ENCODE measurements at places on chromosomes 6 and 20. TPM values are rescaled to one million over a fixed set of nuclear protein-coding genes. Genes with fewer than 3 reads are reported as not detected.
A peak's percentile ranks its signal among the peaks of the same experiment; 100 is the strongest.

DNA sequence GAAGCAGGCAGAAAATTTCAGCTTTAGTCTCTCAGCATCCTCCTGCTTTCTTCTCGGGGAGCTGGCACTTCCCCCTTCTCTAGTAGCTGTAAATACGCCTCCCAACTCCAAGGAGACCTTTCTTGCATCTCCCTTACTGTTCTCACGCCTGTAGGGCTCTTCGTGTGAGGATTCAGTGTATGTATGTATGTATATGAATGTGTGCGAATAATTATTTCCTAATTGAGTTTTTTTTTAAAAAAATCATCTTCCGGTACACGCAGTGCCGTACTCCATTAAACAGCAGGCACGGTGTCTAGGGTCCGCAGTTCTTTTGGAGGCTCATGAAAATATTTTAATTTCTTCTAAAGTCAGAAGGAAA is 85.4 kb downstream of the HFE start:
- H3K4me3 ChIP-seq = peak overlapping the region; percentile 56
- peak; percentile 85 for DNase-seq
- no peaks in the 10 kb centered on the region for H3K27me3 ChIP-seq
- H3K4me1 ChIP-seq = peaks cover 3% of the 10 kb centered on the region

- H3K4me3 ChIP-seq = no peak overlapping the region
- DNase-seq = no peak
- peaks cover 64% of the 10 kb centered on the region for H3K36me3 ChIP-seq
- no peaks in the 10 kb centered on the region for H3K4me1 ChIP-seq
- no peaks in the 10 kb centered on the region for H3K27me3 ChIP-seq
Observed at GRCh38 chr6:36969240-36969691, 14.7 kb downstream of the PI16 start.

DNA sequence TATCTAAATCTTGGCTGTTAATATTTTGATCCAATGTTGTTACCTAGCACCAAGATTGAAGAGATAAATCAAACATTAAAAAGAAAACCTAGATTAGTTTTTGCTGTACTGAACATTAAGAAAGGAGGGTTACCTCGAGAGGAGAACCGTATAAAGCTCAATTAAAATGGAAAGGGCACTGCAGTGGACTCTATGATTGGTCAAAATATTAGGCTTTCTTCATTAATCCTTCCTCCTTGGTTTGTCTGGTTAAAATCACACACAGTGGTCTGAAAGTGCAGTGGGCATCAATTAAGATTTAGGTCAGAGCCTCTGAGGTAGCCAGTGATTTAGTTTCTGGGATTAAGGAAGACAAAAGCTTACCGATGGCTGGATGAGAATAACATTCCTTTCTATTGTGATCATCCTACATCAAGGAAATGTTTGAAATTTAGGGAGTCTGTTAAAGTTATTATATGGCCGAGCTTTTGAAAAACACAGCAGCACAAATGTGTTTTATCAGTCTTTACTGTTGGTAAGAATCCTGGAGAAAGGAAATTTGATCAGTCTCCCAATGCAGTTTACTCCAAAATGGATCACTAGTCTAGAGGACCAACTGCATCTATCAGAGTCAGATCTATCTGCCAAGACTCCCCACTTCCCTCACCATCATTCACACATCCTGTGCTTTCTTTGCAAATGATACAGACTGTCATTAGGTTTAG is 134.6 kb upstream of the NEDD9 start:
- H3K27me3 ChIP-seq = no peaks in the 10 kb centered on the region
- H3K36me3 ChIP-seq = no peaks in the 10 kb centered on the region
- no peak for DNase-seq
- no peak overlapping the region for H3K4me3 ChIP-seq
- peaks cover 5% of the 10 kb centered on the region for H3K4me1 ChIP-seq
- H3K27ac ChIP-seq = peak overlapping the region; percentile 80

DNA sequence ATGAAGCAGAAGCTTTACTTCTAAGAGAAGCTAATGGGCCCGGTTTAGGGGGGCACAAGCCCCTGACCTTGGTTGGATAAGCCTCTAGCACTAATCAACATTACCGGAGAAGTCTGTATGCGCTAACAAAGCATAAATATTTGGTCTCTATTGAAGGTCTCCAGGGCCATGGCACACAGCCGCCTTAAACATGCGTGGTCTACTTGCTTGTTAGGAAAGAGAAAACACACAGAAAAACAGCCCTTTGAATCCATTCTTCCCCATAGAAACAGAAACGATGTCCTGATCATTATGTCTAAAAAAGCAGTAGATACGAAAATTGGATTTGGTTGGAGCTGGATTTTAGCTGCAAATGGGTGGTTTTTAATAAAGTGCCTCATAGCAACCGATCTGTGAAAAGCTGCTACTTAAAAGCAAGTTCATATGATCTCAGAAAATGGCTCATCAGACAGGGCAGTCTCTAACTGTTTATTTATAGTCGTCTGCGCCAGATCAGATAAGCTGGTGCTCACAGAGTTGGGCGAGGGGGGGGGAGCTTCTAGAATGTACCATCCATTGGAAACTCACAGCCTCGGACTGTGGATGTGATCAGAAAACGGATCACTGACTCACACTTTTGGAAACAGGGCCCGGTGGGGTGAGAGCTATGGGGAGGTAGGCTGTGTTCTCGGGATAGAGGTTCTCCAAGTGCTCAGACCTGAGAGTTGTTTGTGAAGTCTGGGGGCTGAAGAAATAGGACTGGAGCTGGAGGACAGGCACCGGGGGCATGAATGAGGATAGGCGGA is 35.3 kb upstream of the APCDD1L start:
- H3K36me3 ChIP-seq = no peaks in the 10 kb centered on the region
- peaks cover 75% of the 10 kb centered on the region for H3K4me1 ChIP-seq
- peaks cover 2% of the 10 kb centered on the region for H3K27me3 ChIP-seq

GRCh38 chr20:62342910-62343309 is 24.2 kb downstream of the LAMA5 start:
- peaks cover 4% of the 10 kb centered on the region for H3K36me3 ChIP-seq
- no peaks in the 10 kb centered on the region for H3K27me3 ChIP-seq
- H3K4me3 ChIP-seq = no peak overlapping the region
- H3K4me1 ChIP-seq = no peaks in the 10 kb centered on the region

GRCh38 chr6:84218091-84218490 is 9.4 kb downstream of the CEP162 start:
- no peak overlapping the region for H3K4me3 ChIP-seq
- no peaks in the 10 kb centered on the region for H3K27me3 ChIP-seq
- H3K4me1 ChIP-seq = no peaks in the 10 kb centered on the region
- DNase-seq = no peak
- H3K36me3 ChIP-seq = no peaks in the 10 kb centered on the region

GRCh38 chr20:62642051-62642665 is at the start of gene SLCO4A1:
Gene SLCO4A1, plus strand, starts transcription at chr20:62642503. Its CDS starts 13,952 bp downstream, at chr20:62656455.
- peak within 1 kb of the TSS; percentile 71 for H3K4me3 ChIP-seq
- H3K36me3 ChIP-seq = peaks cover 1% of the 10 kb centered on the region
- peak within 1 kb of the TSS; percentile 68 for H3K27ac ChIP-seq

DNA sequence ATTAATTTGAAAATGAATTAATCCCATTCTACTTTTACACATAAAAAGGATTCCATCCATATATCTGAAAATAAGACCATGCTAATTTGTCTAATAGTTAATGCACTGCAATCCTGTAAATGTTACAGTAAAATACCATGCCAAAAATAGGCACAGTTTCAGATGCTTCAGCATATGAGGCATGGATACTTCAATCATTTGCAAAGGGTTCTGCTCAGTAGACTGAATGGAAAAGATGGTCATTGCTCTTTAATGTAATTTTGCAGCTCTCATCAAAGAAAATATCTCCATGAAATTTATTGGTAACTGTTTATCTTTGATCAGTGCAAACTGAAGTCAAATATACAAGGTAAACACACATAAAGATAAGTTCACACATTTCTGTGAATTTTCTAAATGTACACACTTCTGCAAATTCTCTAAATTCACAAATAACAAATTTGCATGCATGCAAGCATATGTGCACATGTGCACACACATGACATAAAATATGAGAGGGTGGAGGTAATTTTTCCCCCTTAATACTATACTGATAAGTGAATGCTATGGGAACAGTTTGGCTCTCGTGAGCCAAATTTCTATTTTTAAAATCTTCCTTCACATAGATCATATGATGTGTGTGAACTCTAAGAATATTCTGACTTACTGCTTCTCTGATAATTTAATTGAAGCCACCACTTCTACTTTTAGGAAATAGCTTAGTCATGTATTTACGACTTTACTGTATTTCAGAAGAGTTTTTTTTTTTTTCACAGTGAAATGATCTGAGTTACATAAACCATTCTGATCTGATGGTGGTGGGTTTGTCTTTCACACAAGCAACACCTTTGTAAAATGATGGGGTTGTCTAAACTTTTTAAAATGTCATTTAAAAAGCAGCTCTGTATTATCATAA is 996.8 kb upstream of the CITED2 start:
- no peak overlapping the region for H3K27ac ChIP-seq
- H3K4me3 ChIP-seq = no peak overlapping the region
- no peaks in the 10 kb centered on the region for H3K4me1 ChIP-seq
- no peak for DNase-seq

GRCh38 chr6:45619994-45620471 is 242.3 kb upstream of the SUPT3H start:
- H3K27ac ChIP-seq = no peak overlapping the region
- no peaks in the 10 kb centered on the region for H3K36me3 ChIP-seq
- H3K4me3 ChIP-seq = no peak overlapping the region
- no peaks in the 10 kb centered on the region for H3K27me3 ChIP-seq
- no peak for DNase-seq

DNA sequence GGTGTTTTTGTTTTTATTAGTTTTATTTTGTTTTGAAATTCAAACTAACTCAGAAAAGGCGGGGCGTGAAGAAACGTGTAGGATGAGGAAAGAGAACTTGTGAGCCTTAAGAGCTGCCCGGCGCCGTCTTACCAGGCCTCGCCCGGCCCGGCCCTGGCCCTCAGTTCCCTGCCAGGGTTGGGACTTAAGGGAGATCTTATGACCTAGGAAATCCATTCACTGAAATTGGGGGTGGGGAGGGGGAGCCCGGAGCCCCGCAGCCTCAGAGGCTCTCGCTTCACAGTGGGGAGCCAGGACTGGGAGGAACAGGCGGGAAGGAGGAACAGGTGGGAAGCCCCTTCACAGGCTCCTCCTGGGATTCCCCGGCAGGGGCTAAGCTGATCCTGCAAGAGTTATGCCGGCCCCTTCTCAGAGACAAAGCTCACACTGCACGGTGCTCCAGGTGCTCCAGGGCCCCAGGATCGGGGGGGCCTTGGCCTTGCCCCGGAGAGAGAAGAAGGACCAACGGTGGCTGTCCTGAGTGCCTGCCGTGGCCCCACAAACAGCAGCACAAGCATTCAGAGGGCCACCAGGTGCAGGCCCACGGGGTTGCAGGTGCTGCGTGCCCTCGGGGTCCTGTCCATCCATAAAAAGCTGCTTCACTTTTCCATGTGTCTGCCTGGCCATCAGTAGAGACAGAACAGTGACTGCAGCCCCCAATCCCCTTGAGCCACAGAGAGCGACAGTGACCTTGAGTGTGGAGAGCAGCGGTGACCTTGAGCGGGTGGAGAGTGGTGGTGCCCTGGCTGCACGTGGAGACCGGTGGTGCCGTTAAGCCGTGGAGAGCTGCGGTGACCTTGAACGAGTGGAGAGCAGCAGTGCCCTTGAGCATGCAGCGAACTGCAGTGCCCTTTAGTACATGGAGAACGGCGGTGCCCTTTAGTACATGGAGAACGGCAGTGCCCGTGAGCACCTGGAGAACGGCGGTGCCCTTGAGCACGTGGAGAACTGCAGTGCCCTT is 152.7 kb downstream of the DLL1 start:
- DNase-seq = no peak
- H3K27me3 ChIP-seq = no peaks in the 10 kb centered on the region
- peak overlapping the region; percentile 89 for H3K27ac ChIP-seq
- H3K4me3 ChIP-seq = no peak overlapping the region
- no peaks in the 10 kb centered on the region for H3K36me3 ChIP-seq

DNA sequence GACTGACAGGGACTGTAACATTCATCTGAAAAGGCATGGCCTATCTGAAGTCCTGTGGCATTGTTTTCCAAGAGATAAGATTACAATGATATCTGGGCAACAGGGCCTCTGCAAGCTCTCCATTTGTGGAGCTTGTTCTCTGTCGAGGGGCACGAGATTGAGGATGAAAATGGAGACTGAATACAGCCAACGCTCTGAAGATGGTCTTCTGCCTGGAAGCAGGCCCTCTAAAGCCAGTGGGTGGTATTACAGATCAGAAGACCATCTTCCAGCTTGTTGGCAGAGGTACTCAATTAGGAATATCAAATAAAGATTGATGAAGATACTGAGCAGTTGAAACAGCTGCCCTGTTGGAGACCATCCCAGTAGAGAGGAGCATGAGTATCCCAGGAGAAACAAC is 288.2 kb downstream of the CENPW start:
- H3K36me3 ChIP-seq = no peaks in the 10 kb centered on the region
- no peaks in the 10 kb centered on the region for H3K27me3 ChIP-seq
- no peak for DNase-seq
- H3K27ac ChIP-seq = no peak overlapping the region

GRCh38 chr6:32947552-32948465 is 5.1 kb downstream of the HLA-DMA start:
- no peak for DNase-seq
- no peaks in the 10 kb centered on the region for H3K4me1 ChIP-seq
- H3K27ac ChIP-seq = no peak overlapping the region
- no peaks in the 10 kb centered on the region for H3K36me3 ChIP-seq
- H3K4me3 ChIP-seq = no peak overlapping the region

- DNase-seq = no peak
- H3K27ac ChIP-seq = no peak overlapping the region
- H3K27me3 ChIP-seq = no peaks in the 10 kb centered on the region
- H3K4me1 ChIP-seq = no peaks in the 10 kb centered on the region
- H3K36me3 ChIP-seq = no peaks in the 10 kb centered on the region
Observed at GRCh38 chr6:1906609-1907008, 296.9 kb downstream of the FOXC1 start.

- H3K27me3 ChIP-seq = no peaks in the 10 kb centered on the region
- H3K27ac ChIP-seq = no peak overlapping the region
- H3K4me3 ChIP-seq = no peak overlapping the region
- no peak for DNase-seq
- no peaks in the 10 kb centered on the region for H3K36me3 ChIP-seq
Observed at GRCh38 chr20:60269573-60270162, 311.4 kb downstream of the CDH26 start.

DNA sequence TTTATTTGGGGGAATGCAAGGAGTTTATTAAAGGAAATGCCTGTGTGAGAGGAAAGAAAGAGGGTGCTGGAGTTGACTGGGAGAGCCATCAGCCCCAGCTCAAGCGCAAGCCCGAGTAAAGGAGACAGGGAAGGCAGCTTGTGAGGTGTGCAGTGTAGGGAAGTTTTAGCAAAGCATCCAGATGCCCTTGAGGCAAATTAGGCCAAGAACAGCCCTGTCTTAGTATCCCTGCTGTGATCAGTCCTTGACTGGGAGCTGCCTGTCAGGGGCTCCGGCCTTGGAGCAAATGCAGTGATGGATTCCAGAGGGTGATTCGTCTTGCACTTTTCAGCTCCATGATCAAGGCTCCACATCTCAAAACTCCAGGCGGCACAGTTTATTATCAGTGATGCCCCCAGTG is 561.7 kb downstream of the KIF16B start:
- no peak overlapping the region for H3K4me3 ChIP-seq
- no peak overlapping the region for H3K27ac ChIP-seq
- no peak for DNase-seq
- H3K27me3 ChIP-seq = no peaks in the 10 kb centered on the region
- no peaks in the 10 kb centered on the region for H3K4me1 ChIP-seq
- no peaks in the 10 kb centered on the region for H3K36me3 ChIP-seq

The TFAP2A gene
- total RNA-seq = 0.14 TPM

The RBPJL gene
- total RNA-seq = 0.12 TPM

The TNXB gene
- total RNA-seq = 56.9 TPM

The C20orf202 gene
- total RNA-seq = 1.0 TPM
